Fibroblast of lung (primary cell): ENCODE measurements at places on chromosomes 13 and 19. TPM values are rescaled to one million over a fixed set of nuclear protein-coding genes. Genes with fewer than 3 reads are reported as not detected.

The CD70 gene
- not detected in 2 replicates for total RNA-seq

The PEPD gene
- 59.8 and 65.2 TPM in 2 replicates for total RNA-seq

The SLC35E1 gene
- total RNA-seq: 16.9 and 19.0 TPM in 2 replicates

The IRF3 gene
- 55.2 and 61.1 TPM in 2 replicates for total RNA-seq

The FRY gene
- 4.1 and 18.3 TPM in 2 replicates for total RNA-seq

The KLC3 gene
- 0.17 TPM in 1 of 2 replicates, not detected in the other for total RNA-seq

The PRR20D gene
- not detected in 2 replicates for total RNA-seq

The MUC16 gene
- not detected in 2 replicates for total RNA-seq

The GIPR gene
- not detected in 2 replicates for total RNA-seq

The ACP7 gene
- total RNA-seq: not detected in 2 replicates

The IZUMO2 gene
- not detected in 2 replicates for total RNA-seq

The ZIC5 gene
- not detected in 2 replicates for total RNA-seq

The GAPDHS gene
- total RNA-seq: not detected in 2 replicates

The NCAN gene
- under 0.01 TPM in 2 replicates for total RNA-seq

The SSC5D gene
- total RNA-seq: 19.3 and 19.7 TPM in 2 replicates

The PDX1 gene
- total RNA-seq: not detected in 2 replicates

The YJU2 gene
- total RNA-seq: 12.6 and 14.7 TPM in 2 replicates

The TNFRSF19 gene
- total RNA-seq: 214 and 330 TPM in 2 replicates

The SLC10A2 gene
- total RNA-seq: not detected in 2 replicates

The ZNF541 gene
- 0.17 TPM in 1 of 2 replicates, not detected in the other for total RNA-seq

The COG6 gene
- total RNA-seq: 24.4 and 28.9 TPM in 2 replicates

The PGLYRP2 gene
- total RNA-seq: not detected in 2 replicates

The NXNL1 gene
- total RNA-seq: not detected in 2 replicates

The ABHD8 gene
- total RNA-seq: 10.3 and 16.8 TPM in 2 replicates

The ZNF491 gene
- 3.3 and 5.8 TPM in 2 replicates for total RNA-seq

The ZNF260 gene
- 17.5 and 21.3 TPM in 2 replicates for total RNA-seq

The GIPC3 gene
- under 0.01 TPM in 2 replicates for total RNA-seq

The CYP4F2 gene
- total RNA-seq: not detected in 2 replicates

The SYCN gene
- total RNA-seq: not detected in 2 replicates

The PSG1 gene
- 0.51 and 1.3 TPM in 2 replicates for total RNA-seq

The CEACAM4 gene
- total RNA-seq: not detected in 2 replicates

The ZFR2 gene
- not detected in 2 replicates for total RNA-seq

The FOSB gene
- 9.5 and 24.9 TPM in 2 replicates for total RNA-seq

The MBD3L2 gene
- not detected in 2 replicates for total RNA-seq

The CYP2A7 gene
- total RNA-seq: not detected in 2 replicates

The ZNF549 gene
- total RNA-seq: 6.7 and 7.8 TPM in 2 replicates

The ODAD3 gene
- 0.26 and 0.66 TPM in 2 replicates for total RNA-seq

The ZNF414 gene
- 2.8 and 4.0 TPM in 2 replicates for total RNA-seq

The DZIP1 gene
- total RNA-seq: 29.5 and 37.3 TPM in 2 replicates

The ZNF667 gene
- 6.4 and 6.6 TPM in 2 replicates for total RNA-seq

The CAMSAP3 gene
- total RNA-seq: not detected in 2 replicates

The TNFSF9 gene
- total RNA-seq: 0.26 and 0.66 TPM in 2 replicates

The SOX1 gene
- total RNA-seq: not detected in 2 replicates

The APBA3 gene
- total RNA-seq: 21.8 and 22.3 TPM in 2 replicates

The SMIM24 gene
- not detected in 2 replicates for total RNA-seq

The UBL3 gene
- 10.0 and 10.7 TPM in 2 replicates for total RNA-seq

The PRSS57 gene
- total RNA-seq: not detected in 2 replicates

The ATP4A gene
- not detected in 2 replicates for total RNA-seq

The MEIS3 gene
- 40.3 and 57.8 TPM in 2 replicates for total RNA-seq

The ZNF560 gene
- total RNA-seq: 3.3 and 7.3 TPM in 2 replicates

The LIN37 gene
- 6.4 and 10.0 TPM in 2 replicates for total RNA-seq

The SMIM44 gene
- not detected in 2 replicates for total RNA-seq

The RGL3 gene
- 1.8 and 4.0 TPM in 2 replicates for total RNA-seq

The CRB3 gene
- 0.17 TPM in 1 of 2 replicates, not detected in the other for total RNA-seq

The CYP4F8 gene
- not detected in 2 replicates for total RNA-seq

The EPS8L1 gene
- total RNA-seq: 0.17 and 0.51 TPM in 2 replicates

The POU2F2 gene
- under 0.01 and 0.17 TPM in 2 replicates for total RNA-seq

The IQCN gene
- 0.51 and 0.83 TPM in 2 replicates for total RNA-seq

The CCL25 gene
- total RNA-seq: not detected in 2 replicates

The ZNF317 gene
- total RNA-seq: 13.6 and 17.7 TPM in 2 replicates
